ENCODE measurements at places on chromosomes 6 and 20.

GRCh38 chr6:34247481-34248197 is 1.2 kb downstream of the SMIM29 start:
- peak; percentile 29 for DNase-seq

GRCh38 chr6:109783250-109783986 is 92.3 kb downstream of the FIG4 start:
- DNase-seq = no peak

DNA sequence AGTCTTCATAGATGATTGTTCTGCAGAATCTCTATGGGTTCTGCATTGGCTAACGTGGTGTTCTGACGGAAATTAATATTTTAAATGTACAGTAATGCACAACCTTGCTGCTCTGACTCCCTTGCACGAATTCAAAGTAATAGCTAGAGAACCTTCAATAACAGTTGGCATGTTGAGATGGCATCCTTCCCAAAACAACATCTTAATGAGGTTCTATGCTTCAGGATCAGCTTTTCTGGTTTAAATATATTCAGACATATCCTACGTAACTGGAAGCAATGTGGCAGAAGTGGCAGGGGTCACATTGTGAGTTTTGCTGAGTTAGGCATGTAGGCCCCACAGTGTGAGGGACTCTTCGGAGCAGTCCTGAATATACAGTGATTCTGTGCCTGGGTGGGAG is 25.7 kb downstream of the DSE start:
- no peak for DNase-seq

DNA sequence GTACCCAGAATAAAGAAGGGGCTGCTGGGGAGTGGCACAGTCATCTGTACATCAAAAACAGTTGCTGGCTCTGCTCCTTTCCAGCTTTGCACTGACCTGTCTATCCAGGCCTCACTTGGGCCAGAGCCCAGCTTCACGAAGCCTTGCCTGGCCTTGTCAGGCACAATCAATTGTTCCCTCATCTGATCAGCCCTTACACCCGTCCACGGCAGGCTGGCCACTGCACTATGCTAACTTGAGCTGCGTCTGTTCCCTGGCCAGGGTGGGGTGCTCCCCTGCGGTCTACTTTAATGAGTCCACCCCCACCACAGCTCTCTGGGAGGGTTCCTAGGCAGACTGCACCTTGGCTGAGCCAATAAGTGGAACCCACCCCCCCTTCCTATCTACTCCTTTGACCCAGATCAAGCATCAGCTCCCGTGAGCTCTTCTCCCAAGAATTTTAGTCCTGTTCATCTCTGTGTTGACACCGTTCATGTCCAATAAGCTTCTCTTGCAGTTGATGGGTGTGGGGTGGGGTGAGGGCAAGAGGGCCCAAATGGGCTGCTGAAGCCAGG is 74.3 kb upstream of the MLN start:
- DNase-seq = no peak

- DNase-seq = no peak
Measured at GRCh38 chr6:45310118-45310788, 17.9 kb upstream of the RUNX2 start.

Data from stimulated activated CD4-positive, alpha-beta T cell treated with anti-CD3 and anti-CD28 coated beads, Interleukin-2, amount 100 ng/mL, for 24 hours (primary cell).